Myocyte (in vitro differentiated cells): ENCODE measurements at places on chromosomes 2 and 18. TPM values are rescaled to one million over a fixed set of nuclear protein-coding genes. Genes with fewer than 3 reads are reported as not detected.

GRCh38 chr18:2894841-2895370 is 48.1 kb downstream of the EMILIN2 start:
- no peak for DNase-seq

DNA sequence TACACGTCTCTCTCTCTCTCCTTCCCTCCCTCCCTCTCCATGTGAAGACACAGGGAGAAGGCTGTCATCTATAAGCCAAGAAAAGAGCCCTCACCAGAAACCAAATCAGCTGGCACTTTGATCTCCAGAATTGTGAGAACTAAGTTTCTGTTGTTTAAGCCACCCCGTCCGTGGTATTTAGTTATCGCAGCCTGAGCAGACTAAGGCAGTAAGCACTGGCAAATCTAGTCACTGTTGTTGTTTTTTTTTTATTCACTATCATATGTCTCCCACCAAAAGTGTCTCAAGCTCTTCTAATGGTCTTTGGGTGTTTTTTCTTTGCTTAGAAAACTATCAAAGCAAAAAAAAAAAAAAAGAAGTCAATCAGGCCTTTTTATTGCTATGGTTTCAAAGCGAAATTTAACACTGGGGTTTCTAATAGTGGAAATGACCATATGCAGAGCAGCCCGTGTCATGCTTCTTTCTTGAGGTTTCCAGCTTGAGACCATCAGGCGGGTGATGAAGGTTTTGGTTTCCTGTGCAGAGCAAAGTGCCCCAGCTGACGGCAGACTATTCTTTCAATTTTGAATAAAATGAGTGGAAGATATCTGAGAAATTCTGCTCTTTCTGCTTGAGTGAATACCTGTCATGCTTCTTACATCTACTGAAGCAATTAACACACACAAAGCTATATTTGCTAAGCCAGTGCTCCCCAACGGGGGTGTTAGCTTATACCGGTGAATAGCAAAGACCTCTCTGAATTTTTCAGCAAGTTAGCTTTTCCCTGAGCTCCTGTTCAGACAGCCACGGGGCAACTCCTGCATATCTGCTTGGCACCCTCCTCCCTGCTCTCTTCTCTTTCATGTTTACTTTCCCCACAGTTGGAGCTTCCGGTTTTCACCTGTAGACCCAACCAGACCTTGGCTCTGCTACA is 394.1 kb upstream of the ATP5MC3 start:
- no peak for DNase-seq

DNA sequence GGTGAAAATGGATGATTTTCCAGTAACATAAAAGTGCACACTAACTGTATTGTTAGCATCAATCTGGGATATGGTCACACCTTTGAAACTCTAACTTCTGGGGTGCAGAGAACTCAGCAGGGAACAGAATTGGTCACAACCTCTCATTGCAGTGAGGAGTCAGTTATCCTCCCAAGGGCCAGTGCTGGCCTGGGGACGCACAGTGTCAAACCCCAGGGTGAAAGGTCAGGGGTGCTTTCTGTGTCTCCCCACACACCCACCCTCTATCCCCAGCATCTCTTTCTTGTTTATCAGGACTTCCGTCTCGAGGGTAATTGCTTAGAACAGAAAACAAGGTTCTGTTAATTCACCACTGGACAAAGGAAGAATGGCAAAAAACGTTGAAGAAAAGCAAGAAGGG is 208.7 kb downstream of the DLGAP1 start:
- DNase-seq = no peak

GRCh38 chr2:240441326-240441992 is 6.0 kb downstream of the GPC1 start:
- peak; percentile 49 for DNase-seq

DNA sequence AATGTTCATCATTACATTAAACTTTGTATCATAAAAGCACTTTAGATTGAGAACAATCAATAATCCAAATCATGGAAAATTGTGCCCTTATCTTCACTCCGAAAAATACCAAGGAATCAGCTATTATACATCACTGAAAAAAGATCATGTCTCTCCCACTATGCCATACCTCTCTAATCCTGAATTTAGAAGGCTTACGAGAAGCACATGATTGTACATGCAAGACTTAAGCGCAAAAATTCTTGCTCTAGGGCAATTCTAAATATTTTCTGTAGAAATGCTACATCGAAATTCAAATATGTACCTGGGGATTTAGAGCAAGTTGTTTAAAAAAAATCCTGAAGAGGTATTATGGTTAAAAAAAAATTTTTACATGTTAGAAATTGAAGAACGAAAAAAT is 1.3 kb downstream of the CYTIP start:
- no peak for DNase-seq

GRCh38 chr2:49972699-49973098 is 818.4 kb upstream of the FSHR start:
- DNase-seq = no peak

- DNase-seq = no peak
Observed at GRCh38 chr18:24868311-24868710, 407.9 kb downstream of the HRH4 start.

TFCP2L1 gene
- total RNA-seq = under 0.01 TPM in 1 of 2 replicates, not detected in the other

GRCh38 chr2:107322416-107322815 is 436.4 kb upstream of the ST6GAL2 start:
- no peak for DNase-seq

REG1B gene
- not detected in 2 replicates for total RNA-seq
